B cell (primary cell): ENCODE measurements at places on chromosomes 11 and 22. TPM values are rescaled to one million over a fixed set of nuclear protein-coding genes. Genes with fewer than 3 reads are reported as not detected.

DNA sequence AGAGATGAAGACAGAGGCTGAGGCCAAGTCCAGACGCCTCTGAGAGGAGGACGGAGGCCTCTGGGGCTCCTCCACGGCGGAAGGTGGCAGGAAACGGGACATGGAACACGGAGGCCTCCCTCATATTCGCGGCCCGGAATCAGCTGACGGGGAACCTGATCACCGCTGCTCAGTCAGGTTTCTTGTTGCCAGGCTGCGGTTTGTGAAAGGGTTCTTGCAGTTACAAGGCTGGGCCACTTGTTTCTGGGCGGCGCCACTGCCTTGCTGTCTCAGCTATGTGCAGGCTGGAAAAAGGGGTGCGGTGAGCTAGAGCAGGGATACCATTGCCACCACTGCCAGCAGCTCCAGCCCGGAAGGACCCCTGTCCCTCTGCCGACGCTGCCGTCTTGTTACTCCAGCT is 10.0 kb upstream of the MMP1 start:
- H3K27me3 ChIP-seq = no peaks in the 10 kb centered on the region
- H3K4me1 ChIP-seq = no peaks in the 10 kb centered on the region
- no peak for DNase-seq
- H3K36me3 ChIP-seq = no peaks in the 10 kb centered on the region

- no peak overlapping the region for H3K27ac ChIP-seq
- no peak for DNase-seq
- no peaks in the 10 kb centered on the region for H3K36me3 ChIP-seq
Observed at GRCh38 chr11:117908109-117908895, 20.9 kb downstream of the TMPRSS13 start.

Gene CELSR1
- total RNA-seq = 34.8 and 36.3 TPM in 2 replicates

Gene MICAL2
- 0.32 and 0.41 TPM in 2 replicates for total RNA-seq

Gene KRTAP5-2
- not detected in 2 replicates for total RNA-seq

GRCh38 chr11:134267461-134267860 is 8.7 kb upstream of the GLB1L3 start:
- no peaks in the 10 kb centered on the region for H3K4me1 ChIP-seq
- H3K27me3 ChIP-seq = peaks cover under 1% of the 10 kb centered on the region
- no peaks in the 10 kb centered on the region for H3K36me3 ChIP-seq
- H3K4me3 ChIP-seq = no peak overlapping the region
- H3K27ac ChIP-seq = no peak overlapping the region

Gene MUC5AC
- not detected in 2 replicates for total RNA-seq

- H3K27ac ChIP-seq = no peak overlapping the region
- H3K4me3 ChIP-seq = no peak overlapping the region
- no peak for DNase-seq
- no peaks in the 10 kb centered on the region for H3K36me3 ChIP-seq
Observed at GRCh38 chr11:76689313-76690260, 19.0 kb upstream of the LRRC32 start.

GRCh38 chr11:6630632-6631291 is 11.5 kb upstream of the TPP1 start:
- DNase-seq = no peak
- H3K4me3 ChIP-seq = no peak overlapping the region
- H3K4me1 ChIP-seq = peaks cover 11% of the 10 kb centered on the region

Gene OR51M1
- not detected in 2 replicates for total RNA-seq

Gene SAA2
- total RNA-seq = not detected in 2 replicates

DNA sequence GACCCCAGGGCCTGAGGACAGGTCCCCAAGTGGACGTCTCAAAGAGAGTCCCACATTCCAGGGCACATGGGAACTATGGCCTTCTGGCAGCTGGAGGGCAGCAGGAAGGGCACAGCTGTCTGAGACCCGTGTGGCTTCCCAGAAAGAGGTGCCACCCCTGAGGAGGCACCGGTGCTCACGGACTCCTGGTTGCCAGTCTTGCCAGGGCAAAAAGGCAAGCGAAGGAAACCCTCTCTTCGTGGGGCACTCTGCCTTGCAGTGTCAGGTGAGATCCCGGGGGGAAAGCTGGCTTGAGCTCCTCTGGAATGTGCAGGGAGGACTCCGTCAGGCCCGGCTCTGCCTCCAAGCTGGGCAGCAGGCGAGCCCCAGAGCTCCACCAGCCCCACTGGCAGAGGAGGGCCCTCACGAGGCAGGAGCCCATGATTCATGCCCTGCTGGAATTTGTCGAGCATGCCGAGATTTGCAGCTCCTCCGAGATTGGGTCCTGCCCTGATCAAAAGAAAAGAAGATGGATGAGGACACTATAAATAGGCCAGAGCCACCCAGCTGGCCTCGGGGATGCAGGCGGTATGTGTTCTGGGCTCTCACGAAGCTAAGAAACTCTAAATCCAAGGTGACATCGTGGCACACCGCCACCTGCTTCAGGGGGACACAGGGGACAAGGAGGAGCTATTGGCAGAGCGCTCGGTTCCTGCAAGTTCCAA is 9.9 kb upstream of the CELSR1 start:
- peaks cover 5% of the 10 kb centered on the region for H3K27me3 ChIP-seq
- no peak for DNase-seq
- H3K27ac ChIP-seq = no peak overlapping the region
- H3K36me3 ChIP-seq = no peaks in the 10 kb centered on the region
- no peak overlapping the region for H3K4me3 ChIP-seq

GRCh38 chr11:104142698-104143097 is 21.2 kb downstream of the PDGFD start:
- no peaks in the 10 kb centered on the region for H3K36me3 ChIP-seq
- H3K27me3 ChIP-seq = no peaks in the 10 kb centered on the region
- no peaks in the 10 kb centered on the region for H3K4me1 ChIP-seq
- no peak overlapping the region for H3K4me3 ChIP-seq
- H3K27ac ChIP-seq = no peak overlapping the region

DNA sequence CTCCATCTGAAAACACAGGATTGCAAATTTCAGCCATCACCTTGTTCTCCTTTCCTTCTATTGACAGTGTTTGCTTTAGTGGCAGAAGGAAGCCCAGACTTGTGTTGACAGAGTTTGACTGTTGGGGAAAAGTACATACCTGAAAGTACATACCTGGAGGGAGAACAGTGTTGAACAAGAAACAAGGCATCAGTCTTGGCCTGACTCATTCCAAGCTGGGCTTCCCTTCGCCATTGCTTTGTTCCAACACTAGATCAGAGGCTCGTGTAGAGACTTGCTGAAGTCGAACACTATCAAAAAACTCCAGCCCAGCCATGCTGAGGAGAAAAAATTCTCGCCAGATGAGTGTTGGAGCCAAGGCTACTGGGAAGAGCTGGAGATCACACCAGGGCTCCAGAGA is 133.4 kb downstream of the BBOX1 start:
- H3K4me3 ChIP-seq = no peak overlapping the region
- H3K36me3 ChIP-seq = no peaks in the 10 kb centered on the region
- no peaks in the 10 kb centered on the region for H3K4me1 ChIP-seq
- DNase-seq = no peak
- no peak overlapping the region for H3K27ac ChIP-seq

- H3K27me3 ChIP-seq = no peaks in the 10 kb centered on the region
- H3K4me1 ChIP-seq = peaks cover 4% of the 10 kb centered on the region
- H3K4me3 ChIP-seq = no peak overlapping the region
- no peaks in the 10 kb centered on the region for H3K36me3 ChIP-seq
- no peak overlapping the region for H3K27ac ChIP-seq
Observed at GRCh38 chr11:44324749-44325525, 15.0 kb upstream of the ALX4 start.
